ENCODE measurements at places on chromosomes 4 and X.

DNA sequence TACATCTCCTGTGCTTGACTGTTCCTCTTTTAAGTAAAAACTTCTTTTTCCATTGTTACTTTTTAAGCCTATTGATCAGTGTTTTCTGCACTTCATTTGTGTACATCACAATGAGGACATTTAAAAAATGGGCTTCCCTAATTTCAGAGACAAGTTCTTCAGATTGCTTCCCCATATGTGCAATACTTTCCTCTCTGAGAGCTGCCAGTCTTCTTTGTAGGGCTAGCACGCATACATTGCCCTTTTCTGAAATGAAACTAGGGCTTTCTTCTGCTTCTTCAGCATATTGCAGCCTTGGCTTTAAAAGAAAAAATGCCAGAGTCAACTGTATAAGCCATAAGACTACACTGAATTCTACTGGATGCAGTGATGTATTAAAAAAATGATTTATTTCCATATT lies 37.8 kb downstream of the FAT4 start:
- no peak for DNase-seq

GRCh38 chr4:21722157-21722839 lies 226.3 kb downstream of the KCNIP4 start:
- DNase-seq, result no peak

DNA sequence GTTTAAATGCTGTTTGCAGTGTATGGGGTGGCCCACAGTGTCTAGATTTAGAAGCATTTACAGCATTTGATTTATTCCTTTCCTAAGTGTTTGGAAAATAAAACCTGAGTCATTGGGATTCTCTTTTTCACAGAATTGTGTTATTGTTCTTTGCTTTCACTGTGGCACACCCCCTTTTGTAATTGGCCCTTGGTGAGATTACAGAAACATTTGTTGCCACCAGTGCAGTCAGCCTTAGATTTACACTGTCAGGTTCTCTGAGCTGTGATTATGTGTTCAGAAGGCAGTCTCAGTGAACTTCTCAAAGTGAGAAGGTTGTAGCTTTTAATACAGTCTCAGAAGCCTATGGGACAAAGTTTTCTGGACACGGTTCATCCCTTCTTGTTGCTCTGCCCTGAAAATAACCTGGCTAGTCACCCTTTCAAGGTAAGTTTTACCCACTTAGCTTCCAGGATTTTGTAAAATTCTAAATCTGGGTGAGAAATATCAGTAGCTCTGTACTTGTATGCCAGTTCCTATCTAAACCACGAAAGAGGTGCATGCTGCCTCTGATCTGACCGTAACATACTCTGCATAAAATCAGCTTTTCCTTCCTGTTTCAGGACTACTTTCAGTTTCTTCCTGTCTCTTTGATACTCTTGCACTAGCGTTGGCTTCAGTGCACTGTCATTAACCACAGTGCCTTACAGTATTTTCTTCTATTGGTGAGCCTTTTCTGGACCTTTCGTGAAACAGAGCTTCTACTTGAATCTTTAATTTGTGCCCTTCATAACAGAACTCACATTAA lies 12.6 kb downstream of the RUFY3 start:
- peak; percentile 62 for DNase-seq

DNA sequence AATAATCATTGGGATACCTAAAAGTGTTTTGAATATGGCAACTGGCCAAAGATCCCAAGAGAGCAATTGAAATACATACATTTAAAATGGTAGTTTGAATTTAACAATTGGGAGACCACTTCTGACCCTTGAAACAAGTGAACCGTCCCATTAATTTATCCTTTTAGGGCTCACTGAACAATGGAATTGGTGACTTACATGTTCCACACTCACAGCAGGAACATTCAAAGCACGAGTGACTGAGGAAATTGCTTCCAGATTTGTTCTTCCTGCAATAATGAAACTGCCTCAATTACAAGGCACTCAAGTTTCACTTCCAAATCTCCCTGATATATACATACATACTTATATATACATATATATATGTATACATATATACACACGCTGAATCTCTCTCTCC lies 20.6 kb downstream of the SLC39A8 start:
- no peak for DNase-seq

DNA sequence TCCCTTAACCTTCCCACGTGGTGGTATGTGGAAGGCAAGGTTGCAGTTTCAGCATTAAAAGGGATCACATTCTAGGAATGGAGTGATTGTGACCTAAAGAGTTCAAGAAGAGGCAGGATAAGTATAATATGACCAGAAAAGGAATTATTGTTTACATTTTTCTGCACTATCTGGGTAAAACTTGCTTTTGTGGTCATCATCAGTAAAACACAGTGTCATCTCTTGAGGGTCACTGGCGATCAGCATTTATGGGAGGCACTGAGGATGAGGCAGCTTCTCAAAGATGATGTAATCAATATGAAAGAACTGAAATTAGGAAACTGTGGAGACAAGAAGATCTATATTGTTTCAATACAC lies 88.7 kb downstream of the CFAP299 start:
- DNase-seq, result no peak

DNA sequence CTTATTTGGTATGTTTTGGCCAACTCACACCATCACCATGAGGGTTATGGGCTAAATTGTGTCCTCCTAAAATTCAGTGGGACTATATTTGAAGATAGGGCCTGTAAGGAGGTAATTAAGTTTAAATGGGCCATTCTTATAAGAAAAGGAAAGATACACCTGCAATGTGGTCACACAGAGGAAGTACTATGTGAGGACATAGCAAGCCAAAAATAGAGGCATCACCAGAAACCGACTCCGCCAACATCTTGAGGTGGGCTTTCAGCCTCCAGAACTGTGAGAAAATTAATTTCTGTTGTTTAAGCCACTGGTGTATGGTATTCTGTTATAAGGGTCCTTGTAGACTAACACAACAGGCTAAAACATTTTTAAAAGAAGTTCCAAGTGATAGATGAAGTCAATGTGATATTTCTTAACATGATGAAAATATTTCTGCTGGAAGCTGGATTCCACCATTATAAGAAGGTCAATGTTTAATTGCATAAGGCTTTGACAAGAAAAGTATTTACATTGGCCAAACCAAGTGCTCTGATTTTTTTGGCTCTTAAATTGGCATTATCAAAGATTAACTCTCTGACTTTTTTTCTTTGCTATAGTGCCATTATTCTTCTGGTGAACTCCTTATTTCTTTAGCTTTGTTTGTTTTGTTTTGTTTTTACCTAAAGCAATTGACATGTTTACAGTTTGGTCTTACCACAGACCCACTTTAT lies 540.9 kb downstream of the PPARGC1A start:
- DNase-seq, result no peak

DNA sequence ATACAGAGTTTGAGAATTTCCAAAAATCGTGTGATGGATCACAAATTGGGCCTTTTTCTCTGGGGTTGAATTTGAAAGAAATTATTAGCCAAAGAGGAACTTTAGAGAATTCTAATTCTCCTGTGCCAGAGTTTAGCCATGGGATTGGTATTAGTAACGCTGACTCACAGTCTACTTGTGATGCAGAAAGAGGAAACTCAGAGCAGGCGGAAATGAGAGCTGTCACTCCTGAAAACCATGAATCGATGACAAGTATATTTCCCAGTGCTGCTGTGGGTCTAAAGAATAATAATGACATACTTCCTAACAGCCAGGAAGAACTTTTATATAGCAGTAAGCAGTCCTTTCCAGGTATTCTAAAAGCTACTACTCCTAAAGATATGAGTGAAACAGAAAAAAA lies 64.9 kb downstream of the N4BP2 start:
- DNase-seq, result peak; percentile 83

DNA sequence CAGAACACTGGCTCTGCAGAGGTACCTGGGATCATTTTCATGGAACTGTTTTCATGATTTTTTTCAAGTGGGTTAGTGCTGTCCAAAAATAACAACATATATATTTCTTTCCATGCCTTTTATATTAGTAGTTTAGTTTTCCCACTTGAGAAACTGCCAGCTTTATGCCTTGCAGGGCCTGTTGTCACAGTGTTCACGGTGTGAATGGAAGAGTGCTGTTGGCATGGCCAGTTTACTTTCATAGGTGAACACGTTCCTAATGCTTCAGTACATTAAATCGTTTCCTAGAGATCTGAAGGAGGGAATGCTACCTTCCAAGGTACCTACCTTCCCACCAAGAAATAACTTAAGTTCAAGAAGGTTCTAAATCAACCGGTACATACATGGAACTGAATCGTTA lies 12.6 kb downstream of the DOCK11 start:
- DNase-seq, result no peak

GRCh38 chr4:167826281-167826680 lies 266.1 kb upstream of the ANXA10 start:
- peak; percentile 42 for DNase-seq

DNA sequence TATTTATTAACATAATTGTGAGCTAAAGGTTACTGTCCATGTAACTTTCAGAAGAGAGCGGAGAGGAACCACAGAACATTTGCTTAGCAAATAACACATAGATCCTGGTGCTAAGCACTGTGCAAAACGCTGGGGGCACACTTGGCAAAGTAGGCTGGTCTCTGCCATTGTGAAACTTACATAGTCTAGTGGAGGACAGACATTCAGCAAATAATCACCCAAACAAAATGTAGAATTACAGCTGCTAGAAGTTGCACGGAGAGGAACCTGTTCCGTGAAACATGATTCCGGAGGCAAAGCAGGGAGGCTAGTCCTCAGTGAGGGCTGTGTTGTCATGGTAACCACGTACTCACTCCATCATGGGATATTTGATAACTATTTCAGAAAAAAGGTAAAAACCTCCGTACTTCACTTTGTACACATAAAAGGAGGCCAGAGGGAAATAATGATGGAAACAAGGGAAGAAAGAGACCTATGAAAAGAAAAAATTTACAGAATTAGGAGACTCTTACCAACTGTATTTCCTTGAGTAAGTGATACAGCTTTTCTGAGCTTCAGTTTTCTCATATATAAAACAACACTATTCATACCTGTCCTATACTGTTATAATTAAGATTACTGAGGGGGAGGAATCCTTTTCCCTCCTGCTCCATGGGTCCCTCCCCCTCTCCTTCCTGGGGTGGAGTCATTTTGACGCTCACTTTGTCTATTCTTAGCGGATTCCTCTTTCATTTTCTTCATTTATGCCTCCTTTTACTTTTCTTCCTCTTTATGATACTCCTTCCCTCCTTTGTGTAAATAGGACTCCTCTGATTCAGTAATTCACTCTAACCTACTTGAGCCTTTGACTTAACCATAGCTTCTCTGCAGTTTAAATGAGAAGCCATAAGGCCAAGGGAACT lies 825 bp upstream of the RASGEF1B start:
- peak; percentile 69 for DNase-seq

DNA sequence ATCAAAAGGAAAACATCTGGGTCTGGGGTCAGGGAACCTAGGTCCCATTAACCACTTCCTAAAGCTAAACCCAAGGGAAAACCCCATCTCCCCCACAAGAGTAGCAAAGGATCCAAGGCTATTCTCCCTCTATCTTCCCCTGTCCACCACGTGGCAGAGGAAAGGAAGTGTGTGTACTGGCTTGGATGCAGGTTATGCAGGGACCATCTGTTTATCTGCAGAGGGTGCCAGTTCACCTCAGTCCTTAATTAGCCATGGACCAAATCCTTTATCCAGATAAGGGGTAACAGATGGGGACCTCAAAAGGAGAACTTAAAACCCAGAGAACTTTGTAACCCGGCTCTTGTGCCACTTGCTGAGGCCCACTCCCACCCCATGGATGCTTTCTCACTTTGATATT lies 135.3 kb downstream of the ZNF518B start:
- no peak for DNase-seq

DNA sequence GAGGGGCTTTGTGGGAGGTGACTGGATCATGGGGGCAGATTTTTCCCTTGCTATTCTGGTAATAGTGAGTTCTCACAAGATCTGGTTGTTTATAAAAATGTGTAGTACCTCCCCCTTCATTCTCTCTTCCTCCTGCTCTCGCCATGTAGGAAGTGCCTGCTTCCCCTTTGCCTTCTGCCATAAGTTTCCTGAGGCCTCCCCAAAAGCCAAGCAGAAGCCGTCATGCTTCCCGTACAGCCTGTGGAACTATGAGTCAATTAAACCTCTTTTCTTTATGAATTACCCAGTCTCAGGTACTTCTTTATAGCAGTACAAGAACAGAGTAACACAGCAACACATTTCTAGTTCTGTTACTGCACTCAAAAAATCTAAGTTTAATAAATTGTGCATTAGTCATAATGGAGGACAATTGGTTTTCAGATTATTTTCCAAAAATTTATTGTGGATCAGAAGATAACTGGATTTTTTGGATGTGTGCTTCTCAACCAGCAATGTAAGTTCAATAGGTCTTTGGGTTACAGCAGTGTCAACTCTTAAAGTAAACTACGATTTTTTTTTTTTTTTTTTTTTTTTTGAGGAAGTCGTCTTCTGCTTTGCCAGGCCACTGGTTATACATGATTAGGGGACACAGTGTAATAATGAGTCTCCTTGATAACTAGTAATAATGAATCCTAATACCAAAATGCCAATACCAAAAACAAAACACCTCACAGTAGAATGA lies 69.9 kb downstream of the CHIC2 start:
- no peak for DNase-seq

DNA sequence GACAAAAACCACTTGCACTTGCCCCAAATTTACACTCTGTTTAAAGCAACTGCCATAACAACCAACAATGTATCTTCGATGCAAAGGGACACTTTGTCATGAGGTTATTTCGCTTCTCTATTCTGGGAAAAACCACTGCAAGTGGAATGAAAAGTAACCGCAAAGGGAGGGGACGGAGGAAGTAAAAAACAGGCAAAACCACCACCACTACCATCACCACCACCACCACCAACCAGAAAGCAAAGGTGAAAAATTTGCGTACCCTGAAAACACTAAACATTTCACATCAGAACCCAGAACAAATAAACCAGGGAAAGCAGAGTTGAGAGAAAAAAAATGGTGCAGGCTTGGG lies 1.2 kb upstream of the N4BP2 start:
- no peak for DNase-seq

DNA sequence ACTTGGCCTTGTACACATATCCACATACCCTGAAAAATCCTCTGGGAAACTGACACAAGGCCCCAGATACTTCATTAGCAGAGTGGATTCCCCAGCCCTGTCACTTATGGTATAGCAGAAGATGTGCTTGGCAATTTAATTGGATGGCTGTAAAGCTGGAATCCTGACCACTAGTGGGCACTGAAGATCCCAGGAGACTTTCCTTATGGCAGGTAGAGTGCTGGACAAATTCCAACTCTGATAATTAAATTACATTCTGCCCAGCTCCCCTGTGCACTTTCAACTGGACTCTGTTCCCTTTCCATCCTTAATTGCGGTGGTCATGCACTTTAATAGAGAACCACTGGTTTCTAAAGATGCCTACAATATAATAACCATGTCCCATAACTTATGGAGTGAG lies 119.8 kb downstream of the DCK start:
- DNase-seq, result no peak

DNA sequence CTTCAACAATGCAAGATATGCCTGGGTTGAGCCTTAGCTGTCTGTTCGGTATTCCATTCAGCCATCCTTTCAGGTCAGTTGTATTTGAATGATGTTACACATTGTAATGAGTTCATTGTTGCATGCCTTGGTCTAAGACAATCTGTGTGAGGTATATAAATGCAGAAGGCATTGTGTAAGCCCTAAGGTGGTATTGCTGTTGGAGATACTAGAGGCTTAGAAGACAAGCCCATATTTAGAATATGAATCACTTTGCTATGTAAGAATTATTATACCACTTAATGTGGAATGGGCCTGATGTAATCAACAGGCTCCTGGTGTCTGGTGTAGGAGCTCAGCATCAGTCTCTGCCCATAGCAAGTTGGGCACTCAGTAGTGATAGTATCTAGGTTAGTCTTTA lies 473.4 kb upstream of the GNPDA2 start:
- DNase-seq, result no peak

- DNase-seq, result no peak
Measured at GRCh38 chr4:107747748-107748486, 27.9 kb upstream of the PAPSS1 start.

- DNase-seq, result no peak
Measured at GRCh38 chrX:77440330-77440729, 6.9 kb upstream of the FGF16 start.

Measured in cardiac fibroblast (primary cell).